Stomach (tissue), 19 donors: ENCODE measurements at places on chromosomes 4 and X. TPM values are rescaled to one million over a fixed set of nuclear protein-coding genes. Genes with fewer than 3 reads are reported as not detected.

DNA sequence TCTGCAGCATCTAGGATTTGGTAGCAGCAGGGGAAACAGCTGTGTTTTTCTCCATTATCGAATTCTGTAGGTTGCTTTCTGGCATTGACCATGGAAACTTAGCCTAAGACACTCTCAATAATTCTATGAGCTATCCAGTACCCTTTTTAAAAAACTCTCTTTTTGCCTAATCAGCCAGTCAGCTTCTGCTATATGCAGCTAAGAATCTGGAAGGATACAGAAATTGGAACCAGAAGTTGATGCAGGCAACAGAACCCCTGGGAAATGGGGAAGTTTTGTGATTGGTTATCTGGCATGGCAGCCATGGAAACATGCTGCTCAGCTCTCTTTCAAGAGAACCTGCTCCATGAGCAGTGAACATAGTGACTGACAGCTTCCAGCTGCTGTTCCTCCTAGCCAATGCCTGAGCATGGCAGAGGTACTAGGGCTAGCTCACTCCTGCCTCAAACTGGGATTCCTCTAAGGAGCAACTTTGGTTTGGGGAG is 417.6 kb upstream of the MAOA start:
- H3K4me1 ChIP-seq, result no peaks in the 10 kb centered on the region
- H3K27ac ChIP-seq, result no peak overlapping the region
- H3K27me3 ChIP-seq, result no peaks in the 10 kb centered on the region
- DNase-seq, result no peak
- no peaks in the 10 kb centered on the region for H3K36me3 ChIP-seq

Gene GALNT7
- 80.3 TPM for total RNA-seq

GRCh38 chrX:134538316-134538715 is 78.4 kb downstream of the HPRT1 start:
- H3K27me3 ChIP-seq, result peaks cover 5% of the 10 kb centered on the region
- no peak for DNase-seq
- no peaks in the 10 kb centered on the region for H3K4me1 ChIP-seq
- no peaks in the 10 kb centered on the region for H3K36me3 ChIP-seq

Gene CTAG1A
- total RNA-seq, result not detected

DNA sequence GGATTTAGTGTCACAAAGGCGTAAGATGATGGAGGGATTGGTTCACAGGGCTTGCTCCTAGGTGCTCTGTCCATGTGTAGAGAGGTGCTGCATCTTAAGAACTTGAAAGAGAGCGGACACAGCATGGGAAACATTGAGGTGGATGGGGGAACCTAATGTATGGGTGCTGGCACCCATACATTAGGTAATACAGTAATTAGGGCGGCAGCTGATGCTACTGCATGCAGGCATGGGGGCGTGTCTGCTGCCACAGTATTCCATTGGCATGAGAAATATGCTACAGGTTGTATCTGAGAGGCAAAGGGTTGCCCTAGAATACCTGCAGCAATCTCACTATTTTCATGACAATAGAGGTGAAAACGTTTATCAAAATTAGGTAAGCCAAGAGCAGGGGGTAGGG is 45.8 kb upstream of the UXT start:
- H3K27me3 ChIP-seq, result no peaks in the 10 kb centered on the region
- no peak overlapping the region for H3K27ac ChIP-seq
- H3K4me1 ChIP-seq, result no peaks in the 10 kb centered on the region
